ENCODE measurements at places on chromosomes 3 and 15. TPM values are rescaled to one million over a fixed set of nuclear protein-coding genes. Genes with fewer than 3 reads are reported as not detected.
A peak's percentile ranks its signal among the peaks of the same experiment; 100 is the strongest.

Gene AADAC
- total RNA-seq: not detected

Gene IL5RA
- not detected for total RNA-seq

Gene GATA2
- total RNA-seq: 21.3 TPM

Gene KLHL40
- total RNA-seq: not detected

Gene TERB2
- not detected for total RNA-seq

Gene LEKR1
- total RNA-seq: 4.2 TPM

Gene GOLGA6L10
- 3.1 TPM for total RNA-seq

Gene SELENOK
- total RNA-seq: 36.8 TPM

DNA sequence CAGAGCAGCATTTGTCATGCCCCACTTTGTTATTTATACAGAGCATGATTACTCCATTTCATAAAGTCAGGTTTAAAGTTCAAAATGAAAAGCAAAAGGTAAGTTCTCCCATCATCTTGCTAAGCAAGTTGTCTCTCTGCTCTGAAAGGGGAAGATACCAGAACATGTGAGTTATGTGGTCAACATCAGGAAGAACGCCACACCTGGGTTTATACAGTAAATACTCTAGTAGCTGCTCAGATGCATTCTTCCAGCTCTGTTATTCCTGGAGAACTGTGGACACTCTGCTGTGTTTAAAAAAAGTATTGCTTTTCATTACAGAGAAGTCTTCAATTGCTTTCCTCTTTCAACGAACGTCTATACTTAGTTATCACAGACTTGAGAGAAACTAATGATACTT, 145.7 kb downstream of the PLCL2 start:
- H3K27ac ChIP-seq: no peak overlapping the region
- peaks cover 19% of the 10 kb centered on the region for H3K4me1 ChIP-seq
- no peak overlapping the region for H3K4me3 ChIP-seq
- no peaks in the 10 kb centered on the region for H3K27me3 ChIP-seq

DNA sequence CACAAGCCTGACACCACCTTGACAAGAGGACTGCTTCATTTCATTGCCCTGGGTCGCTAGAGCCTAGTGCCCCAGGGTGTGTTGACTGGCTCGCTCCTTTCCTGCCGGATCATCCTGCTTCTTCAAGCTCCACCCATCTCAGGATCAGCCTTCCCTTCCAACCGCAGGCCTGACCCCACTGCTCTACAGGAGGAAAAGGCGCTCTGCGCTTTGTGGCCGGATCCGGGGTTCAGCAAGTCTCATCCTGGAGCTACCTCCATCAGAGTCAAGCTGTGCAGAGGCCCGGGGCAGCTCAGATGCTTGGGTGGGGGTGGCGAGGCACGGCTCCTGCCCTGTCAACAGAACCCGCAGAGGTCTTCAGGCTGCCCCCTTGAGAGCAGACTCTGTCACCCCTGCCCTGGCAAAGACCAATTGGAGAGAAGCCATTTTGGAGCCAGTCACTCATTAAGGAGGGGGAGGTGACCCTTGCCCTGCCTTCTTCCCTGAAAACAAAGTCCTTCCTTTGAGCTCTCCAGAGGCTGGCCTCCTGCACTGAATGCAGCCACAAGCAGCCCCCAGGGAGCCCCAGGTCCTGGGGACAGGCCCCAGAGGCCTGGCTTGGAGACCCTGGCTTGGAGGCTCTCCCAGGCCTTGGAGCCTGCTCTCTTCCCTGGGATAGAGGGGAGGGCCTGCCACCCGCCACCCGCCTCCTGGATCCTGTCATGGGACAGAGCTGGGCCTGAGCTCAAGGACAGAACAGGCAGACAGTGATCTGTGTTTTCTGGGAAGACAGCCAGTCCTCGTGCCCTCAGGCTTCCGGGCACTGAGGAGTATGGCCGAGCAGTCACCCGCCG, 80.3 kb downstream of the CPN2 start:
- DNase-seq: peak; percentile 86
- H3K36me3 ChIP-seq: no peaks in the 10 kb centered on the region
- H3K4me1 ChIP-seq: peaks cover 18% of the 10 kb centered on the region

DNA sequence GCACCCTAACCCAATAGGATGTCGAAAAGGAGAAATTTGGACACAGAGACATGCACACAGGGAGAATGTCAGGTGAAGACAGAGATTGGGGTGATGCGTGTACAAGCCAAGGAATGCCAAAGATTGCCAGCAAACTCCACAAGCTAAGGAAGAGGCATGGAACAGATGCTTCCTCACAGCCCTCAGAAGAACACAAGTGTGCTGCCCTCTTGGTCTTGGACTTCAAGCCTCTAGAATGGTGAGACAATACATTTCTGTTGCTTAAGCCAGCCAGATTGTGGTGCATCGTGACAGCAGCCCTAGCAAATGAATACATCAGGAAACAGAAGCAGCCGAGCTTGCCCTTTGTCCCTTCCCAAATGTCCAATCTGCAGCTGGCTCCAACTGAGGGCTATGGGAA, 23.7 kb upstream of the ARL8B start:
- no peak for DNase-seq
- no peak overlapping the region for H3K4me3 ChIP-seq
- no peaks in the 10 kb centered on the region for H3K4me1 ChIP-seq

- no peak for DNase-seq
- H3K27ac ChIP-seq: peak overlapping the region; percentile 40
- H3K4me1 ChIP-seq: peaks cover 53% of the 10 kb centered on the region
- H3K4me3 ChIP-seq: no peak overlapping the region
These were observed 13.1 kb downstream of the BMF start for GRCh38 chr15:40095371-40096093.

DNA sequence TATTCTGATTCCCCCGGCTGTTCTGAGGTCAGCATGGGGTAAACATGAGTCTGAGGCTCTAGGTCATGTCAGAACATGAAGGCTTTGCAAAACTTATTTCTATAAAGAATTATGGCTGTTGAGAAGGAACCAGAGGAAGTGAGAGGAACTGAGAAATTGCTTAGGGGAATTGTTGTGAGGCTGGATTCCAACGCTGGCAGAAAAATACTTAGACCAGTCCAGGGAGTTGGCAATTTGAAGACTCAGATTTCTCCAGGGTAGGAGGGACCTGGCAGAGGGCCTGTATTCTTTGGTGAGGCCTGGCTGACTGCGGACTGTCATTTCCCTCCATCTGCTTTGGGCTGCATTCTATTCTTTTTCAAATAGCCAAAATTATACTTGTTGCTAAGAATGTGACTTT, 155.5 kb downstream of the PLD1 start:
- H3K27ac ChIP-seq: peak overlapping the region; percentile 69
- peaks cover 23% of the 10 kb centered on the region for H3K4me1 ChIP-seq
- no peaks in the 10 kb centered on the region for H3K27me3 ChIP-seq
- H3K4me3 ChIP-seq: no peak overlapping the region
- DNase-seq: peak; percentile 16
- no peaks in the 10 kb centered on the region for H3K36me3 ChIP-seq

DNA sequence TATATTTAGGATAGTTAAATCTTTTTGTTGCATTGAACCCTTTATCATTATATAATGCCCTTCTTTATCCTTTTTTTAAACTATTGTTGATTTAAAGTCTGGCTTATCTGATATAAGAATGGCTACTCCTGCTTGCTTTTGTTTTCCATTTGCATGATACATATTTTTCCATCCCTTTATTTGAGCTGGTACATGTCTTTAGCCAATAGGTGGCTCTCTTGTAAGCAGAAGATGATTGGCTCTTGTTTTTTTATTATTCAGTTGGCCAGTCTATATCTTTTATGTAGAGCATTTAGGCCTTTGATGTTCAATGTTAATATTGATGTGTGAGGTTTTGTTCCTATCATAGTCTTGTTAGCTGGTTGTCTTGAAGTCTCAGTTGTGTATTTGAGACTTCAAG, 99.5 kb upstream of the MCTP2 start:
- H3K27me3 ChIP-seq: no peaks in the 10 kb centered on the region
- no peak overlapping the region for H3K27ac ChIP-seq
- H3K36me3 ChIP-seq: no peaks in the 10 kb centered on the region
- no peak overlapping the region for H3K4me3 ChIP-seq

- no peaks in the 10 kb centered on the region for H3K4me1 ChIP-seq
- H3K27ac ChIP-seq: no peak overlapping the region
- H3K4me3 ChIP-seq: no peak overlapping the region
- DNase-seq: no peak
- no peaks in the 10 kb centered on the region for H3K27me3 ChIP-seq
These were observed 100.4 kb downstream of the SERPINI1 start for GRCh38 chr3:167835953-167836352.

DNA sequence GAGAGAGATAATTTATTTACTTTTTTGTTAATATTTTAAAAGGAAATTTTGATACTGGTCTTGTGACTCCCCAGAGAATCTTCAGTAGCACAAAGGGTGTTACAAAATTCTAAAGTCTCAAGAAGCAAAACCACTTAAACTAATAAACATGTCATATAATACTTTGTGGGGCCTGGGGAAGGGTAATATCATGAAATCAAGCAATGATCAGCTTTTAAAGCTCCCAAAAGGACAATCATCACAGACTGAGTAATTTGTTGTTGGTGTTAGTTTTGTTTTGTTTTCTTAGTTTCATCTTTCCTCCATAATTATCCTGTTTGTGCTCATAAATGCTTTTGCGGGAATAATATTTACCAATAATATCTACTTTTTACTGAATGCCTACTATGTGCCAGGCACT, 55.0 kb downstream of the TMEM212 start:
- no peak overlapping the region for H3K27ac ChIP-seq
- no peak for DNase-seq
- H3K36me3 ChIP-seq: no peaks in the 10 kb centered on the region

- H3K4me3 ChIP-seq: no peak overlapping the region
- H3K27ac ChIP-seq: no peak overlapping the region
- H3K36me3 ChIP-seq: peaks cover 2% of the 10 kb centered on the region
- no peaks in the 10 kb centered on the region for H3K27me3 ChIP-seq
These were observed 19.9 kb downstream of the NR2C2 start for GRCh38 chr3:14967285-14967684.

Measured in thoracic aorta (tissue), 2 donors.